ENCODE measurements at places on chromosomes 3 and 15.

DNA sequence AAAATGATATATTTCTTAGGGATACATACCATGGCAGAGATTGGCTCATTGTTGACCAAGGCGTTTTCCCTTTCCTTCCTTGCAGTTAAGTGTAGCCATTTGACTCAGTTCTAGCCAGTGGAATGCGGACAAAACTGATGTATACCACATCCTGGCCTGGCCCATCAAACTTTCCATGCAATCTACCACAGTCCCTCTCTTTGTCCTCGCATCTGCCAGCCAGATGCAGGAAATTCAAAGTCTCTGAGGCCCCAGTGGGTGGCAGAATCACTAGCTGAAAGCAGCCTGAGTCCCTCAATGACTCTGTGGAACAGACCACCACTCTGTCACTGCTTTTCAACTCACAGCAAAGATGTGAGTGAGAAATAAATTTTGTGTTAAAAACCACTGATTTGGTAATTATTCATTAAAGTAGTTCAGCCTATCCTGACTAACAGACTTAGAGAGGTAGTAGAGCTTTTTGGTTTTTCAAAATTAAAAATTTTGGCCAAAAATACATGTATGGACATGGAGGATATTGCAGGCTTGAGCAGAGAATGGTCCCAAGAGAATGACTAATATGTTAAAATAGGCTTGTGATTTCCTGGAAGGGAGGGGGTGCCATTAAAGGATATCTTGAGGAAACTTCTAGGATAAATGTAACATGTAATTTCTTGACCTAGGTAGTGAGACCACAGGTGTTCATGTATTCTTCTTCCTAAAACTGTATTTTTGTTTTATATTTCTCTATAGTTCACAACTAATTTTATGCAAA, 10.9 kb downstream of the LRRFIP2 start:
- DNase-seq = no peak

GRCh38 chr15:72861354-72861910, 77.9 kb upstream of the ADPGK start:
- no peak for DNase-seq

DNA sequence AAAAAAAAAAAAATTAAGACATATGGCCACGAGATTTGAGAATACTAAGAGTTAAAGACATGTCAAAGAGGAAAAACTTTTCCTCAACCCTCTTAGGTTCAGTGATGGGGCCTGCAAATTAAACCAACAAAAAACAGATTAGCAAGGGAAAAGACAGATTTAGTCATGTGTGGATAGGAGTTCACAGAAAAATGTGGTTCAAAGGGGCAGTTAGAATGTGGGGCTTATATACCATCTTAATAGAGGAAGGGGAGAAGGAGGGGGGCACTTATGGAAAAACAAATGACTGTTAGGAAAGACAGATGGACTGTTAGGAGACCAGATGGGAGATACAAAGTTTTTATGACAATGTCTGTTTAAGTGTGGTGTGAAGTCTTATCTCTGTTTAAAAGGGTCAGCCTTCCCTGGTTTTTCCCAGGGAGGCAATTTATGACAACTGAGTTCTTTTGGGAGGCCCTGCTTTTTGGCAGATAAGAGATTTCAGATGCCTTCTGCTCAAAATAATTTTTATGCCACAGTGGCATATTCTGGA, 68.7 kb upstream of the FURIN start:
- DNase-seq = no peak

DNA sequence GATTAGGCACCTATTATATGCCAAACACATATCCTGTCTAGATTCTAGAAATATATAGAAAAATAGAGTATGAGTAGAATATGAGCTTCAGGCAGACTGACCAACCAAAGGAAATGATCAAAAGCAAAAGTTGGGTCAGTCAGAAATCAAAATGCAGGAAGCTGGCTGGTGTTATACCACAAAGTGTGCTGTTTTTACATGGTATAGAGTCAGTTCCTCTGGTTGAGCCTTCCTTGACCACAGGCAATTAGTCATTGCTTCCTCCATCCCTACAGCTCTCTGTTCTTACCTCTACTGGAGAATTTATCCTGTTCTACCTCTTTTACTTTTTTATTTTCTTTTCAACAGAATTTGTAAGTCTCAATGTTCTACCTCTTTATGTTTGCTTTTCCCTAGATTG, 149.8 kb downstream of the TMCO5A start:
- DNase-seq = no peak

- no peak for DNase-seq
Observed at GRCh38 chr3:129583289-129583688, 23.2 kb downstream of the PLXND1 start.

Data from WERI-Rb-1 (cell line).